ENCODE measurements at places on chromosomes 11 and 22. TPM values are rescaled to one million over a fixed set of nuclear protein-coding genes. Genes with fewer than 3 reads are reported as not detected.

HBB gene
- total RNA-seq = not detected

GRCh38 chr11:118851970-118852369, 31.7 kb upstream of the CXCR5 start:
- DNase-seq = no peak

GRCh38 chr11:33018840-33019239, 3.2 kb downstream of the DEPDC7 start:
- no peak for DNase-seq

SEZ6L gene
- 0.13 TPM for total RNA-seq

- no peak for DNase-seq
Measured at GRCh38 chr11:125638315-125638714, 13.4 kb downstream of the CHEK1 start.

DNA sequence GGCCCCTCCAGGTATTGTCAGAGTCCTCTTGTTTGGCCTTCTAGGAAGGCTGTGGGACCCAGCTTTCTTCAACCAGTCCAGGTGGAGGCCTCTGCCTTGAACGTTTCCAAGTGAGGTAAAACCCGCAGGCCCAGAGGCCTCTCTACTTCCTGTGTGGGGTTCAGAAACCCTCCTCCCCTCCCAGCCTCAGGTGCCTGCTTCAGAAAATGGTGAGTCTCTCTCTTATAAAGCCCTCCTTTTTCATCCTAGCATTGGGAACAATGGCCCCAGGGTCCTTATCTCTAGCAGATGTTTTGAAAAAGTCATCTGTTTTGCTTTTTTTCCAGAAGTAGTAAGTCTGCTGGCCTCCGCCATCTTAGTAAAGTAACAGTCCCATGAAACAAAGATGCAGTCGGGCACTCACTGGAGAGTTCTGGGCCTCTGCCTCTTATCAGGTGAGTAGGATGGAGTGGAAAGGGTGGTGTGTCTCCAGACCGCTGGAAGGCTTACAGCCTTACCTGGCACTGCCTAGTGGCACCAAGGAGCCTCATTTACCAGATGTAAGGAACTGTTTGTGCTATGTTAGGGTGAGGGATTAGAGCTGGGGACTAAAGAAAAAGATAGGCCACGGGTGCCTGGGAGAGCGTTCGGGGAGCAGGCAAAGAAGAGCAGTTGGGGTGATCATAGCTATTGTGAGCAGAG, at the start of gene CD3E:
Gene CD3E (plus strand): TSS at position 163 of the 681 bp plus-strand sequence. CDS start 223 bp downstream, at position 386.
- DNase-seq = no peak

DNA sequence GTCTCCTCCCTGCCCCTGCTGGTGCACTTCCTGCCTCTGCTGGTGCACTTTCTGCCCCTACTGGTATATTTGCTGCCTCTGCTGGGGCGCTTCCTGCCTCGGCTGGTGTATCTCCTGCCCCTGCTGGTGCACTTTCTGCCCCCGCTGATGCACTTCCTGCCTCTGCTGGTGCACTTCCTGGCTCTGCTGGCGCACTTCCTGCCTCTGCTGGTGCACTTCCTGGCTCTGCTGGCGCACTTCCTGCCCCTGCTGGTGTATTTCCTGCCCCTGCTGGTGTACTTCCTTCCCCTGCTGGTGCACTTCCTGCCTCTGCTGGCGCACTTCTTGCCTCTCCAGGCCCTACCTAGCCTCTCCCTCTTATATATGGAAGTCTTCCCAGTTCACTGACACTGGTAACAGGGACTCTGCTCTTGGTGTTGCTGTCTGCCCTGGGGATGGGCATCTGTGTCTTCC, 10.1 kb downstream of the MTFP1 start:
- DNase-seq = no peak

- no peak for DNase-seq
Measured at GRCh38 chr11:9187616-9188015, 77.5 kb downstream of the DENND5A start.

MIAT gene
- total RNA-seq = 77.0 TPM

- DNase-seq = no peak
Measured at GRCh38 chr11:94676814-94677213, 91.3 kb upstream of the AMOTL1 start.

DNA sequence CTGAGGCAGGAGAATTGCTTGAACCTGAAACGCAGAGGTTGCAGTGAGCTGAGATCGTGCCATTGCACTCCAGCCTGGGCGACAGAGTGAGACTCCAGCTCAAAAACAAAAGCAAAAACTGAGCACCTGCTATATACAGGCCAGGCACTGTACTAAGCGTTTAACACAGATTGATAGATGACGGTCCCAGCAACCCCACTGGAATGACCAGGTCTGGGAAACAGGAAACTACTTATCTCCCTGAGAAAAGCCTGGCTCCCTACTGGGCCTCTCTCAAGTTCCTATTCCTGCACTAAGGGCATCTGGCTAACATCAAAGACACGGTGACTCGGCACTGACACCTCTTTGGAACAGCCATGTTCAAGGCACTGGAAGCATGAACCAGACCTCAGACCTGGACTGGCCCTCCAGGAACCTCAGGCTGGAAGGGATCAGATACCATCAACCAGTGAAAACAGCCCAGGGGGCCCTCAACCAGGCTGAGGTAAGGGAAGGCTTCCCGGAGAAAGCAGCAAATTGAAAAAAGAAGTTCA, 16.6 kb downstream of the ARAP1 start:
- DNase-seq = peak; percentile 71

MAJIN gene
- not detected for total RNA-seq

OR5D13 gene
- not detected for total RNA-seq

MMP8 gene
- not detected for total RNA-seq

DNA sequence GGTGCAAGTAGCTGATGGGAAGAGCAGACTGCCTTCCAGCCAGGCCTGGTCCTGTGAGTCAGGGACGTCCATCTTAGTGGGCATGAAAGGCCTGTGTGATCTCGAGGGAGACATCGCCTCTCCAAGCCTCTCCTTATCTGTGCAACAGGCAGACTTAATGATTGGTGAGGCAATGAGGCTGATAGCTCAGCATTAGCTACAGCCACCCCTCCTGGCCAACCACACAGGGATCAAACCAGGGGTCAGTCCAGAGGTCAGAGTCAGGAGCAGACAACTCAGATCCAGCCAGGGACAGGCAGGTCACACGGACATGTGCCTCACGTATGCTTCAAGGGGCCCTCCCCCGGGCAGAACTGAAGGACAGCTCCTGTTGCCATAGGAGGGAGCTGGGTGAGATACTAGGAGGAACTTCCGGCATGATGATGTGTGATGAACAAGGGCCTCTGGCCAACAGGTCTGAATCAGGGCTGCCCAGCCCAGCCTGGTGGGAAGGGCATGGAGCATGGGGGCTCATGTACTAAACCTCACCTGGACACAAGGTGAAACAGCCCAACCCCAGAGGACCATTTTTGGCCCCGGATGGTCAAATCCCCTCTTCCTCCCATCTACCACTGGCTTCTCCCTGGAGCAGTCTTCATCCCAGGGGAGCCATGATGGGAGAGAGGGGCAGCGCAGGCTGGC, 2.8 kb upstream of the APOC3 start:
- no peak for DNase-seq

DNA sequence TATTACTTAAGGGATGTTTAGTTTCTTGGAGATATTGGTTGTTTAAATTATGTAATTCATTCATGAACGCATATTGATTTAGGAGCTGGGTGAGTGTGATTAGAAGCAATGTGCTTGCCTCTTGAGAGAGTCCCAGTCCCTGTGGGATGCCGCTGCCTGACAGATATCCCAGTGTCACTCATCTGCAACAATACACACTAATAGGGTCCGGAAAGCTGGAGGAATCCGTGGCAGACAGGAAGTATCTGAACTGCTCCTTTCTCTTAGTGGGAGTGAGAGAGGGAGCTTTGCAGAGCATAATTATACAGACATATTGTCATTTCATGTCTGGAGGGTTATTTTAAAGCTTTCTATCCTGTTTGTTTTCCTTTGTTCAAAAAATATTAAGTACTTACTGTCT, 17.4 kb downstream of the AMOTL1 start:
- DNase-seq = no peak

DNA sequence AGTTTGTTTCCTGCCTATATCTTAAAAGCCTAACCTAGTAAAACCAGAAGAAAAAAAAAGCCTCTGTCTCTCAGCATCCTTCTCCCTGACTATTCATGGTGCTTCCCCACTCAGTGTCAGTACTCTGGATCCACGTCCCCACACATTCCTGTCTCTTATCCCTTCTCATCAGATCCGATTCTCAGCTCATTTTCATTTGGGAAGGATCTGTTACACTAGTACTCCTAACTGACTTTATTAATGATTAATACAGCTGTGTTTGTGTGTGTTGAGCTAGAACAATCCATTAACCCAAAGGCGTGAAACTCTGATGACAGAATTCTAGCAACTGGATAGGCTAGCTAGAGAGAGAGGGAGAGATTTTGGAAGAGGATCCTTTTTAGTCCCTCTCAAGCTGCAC, 1.5 kb downstream of the PRRG4 start:
- no peak for DNase-seq
